PC-3 (cell line): ENCODE measurements at places on chromosomes 5 and 9. TPM values are rescaled to one million over a fixed set of nuclear protein-coding genes. Genes with fewer than 3 reads are reported as not detected.

ZBTB6 gene
- 4.4 and 4.7 TPM in 2 replicates for total RNA-seq

DNA sequence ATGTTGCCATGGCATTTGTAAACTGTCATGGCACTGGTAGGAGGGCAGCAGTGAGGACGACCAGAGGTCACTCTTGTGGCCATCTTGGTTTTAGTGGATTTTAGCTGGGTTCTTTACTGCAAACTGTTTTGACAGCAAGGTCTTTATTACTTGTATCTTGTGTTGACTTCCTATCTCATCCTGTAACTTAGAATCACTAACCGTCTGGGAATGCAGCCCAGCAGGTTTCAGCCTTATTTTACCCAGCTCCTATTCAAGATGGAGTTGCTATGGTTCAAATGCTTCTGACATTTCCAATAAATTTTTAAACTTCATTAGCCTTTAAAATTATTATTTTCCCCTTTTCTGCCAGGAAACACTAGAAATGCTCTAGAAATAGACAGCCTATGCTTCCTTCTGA lies 839.1 kb downstream of the NR2F1-AS1 start:
- H3K4me1 ChIP-seq: no peaks in the 10 kb centered on the region
- DNase-seq: peak; percentile 9
- no peak overlapping the region for H3K4me3 ChIP-seq
- H3K27ac ChIP-seq: no peak overlapping the region
- no peaks in the 10 kb centered on the region for H3K36me3 ChIP-seq
- no peaks in the 10 kb centered on the region for H3K27me3 ChIP-seq

GRCh38 chr5:37519304-37519703 lies 140.2 kb downstream of the WDR70 start:
- 0 out of 2 replicates have a peak, but pooled peaks cover 4% of the 10 kb centered on the region for H3K36me3 ChIP-seq
- no peak overlapping the region for H3K4me3 ChIP-seq
- DNase-seq: no peak
- no peaks in the 10 kb centered on the region for H3K4me1 ChIP-seq
- no peaks in the 10 kb centered on the region for H3K27me3 ChIP-seq

DNA sequence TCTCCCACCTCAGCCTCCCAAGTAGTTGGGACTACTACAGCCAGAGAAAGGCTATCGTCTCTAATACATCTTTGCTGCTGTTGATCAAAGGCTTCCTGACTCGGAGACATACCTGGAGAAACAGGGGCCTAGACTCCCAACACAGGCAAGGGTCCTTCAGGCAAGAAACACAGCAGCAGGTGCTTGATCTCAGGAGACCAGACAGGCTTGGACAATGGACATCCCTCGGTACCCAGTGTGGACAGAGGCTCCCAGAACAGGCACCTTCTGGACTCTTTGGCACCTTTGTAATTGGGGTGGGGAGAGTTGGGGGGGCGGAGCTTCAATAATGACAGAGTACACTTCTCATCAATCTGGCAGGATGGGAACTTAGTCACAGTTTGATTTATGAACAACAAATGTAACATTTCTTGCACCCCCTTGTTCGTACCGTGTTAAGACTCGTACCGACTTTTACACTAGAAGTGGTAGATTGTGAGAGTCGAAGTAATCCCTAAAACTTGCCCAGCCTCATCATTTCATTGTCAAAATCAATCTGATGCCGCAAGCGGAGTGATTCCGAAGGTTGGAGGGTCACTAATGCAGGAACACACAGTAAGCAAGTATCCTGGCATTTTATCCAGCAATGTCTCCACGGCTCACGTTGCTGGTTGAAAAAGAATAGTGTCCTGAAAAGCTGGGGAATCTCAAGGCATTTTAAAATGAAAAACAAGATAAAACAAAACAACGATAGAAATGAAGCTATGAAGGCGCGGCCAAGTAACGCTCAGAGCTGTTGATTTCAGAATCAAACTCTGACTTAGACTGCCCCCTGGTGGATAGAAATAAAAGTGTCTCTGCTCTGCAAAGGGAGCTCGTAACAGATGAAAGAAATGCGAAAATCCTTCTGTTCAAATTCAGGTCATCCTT lies 46.4 kb upstream of the STK32A start:
- no peaks in the 10 kb centered on the region for H3K36me3 ChIP-seq
- no peak overlapping the region for H3K27ac ChIP-seq
- H3K27me3 ChIP-seq: peaks cover 24% of the 10 kb centered on the region
- peak; percentile 75 for DNase-seq
- H3K4me3 ChIP-seq: peak overlapping the region; percentile 68
- H3K4me1 ChIP-seq: no peaks in the 10 kb centered on the region

DNA sequence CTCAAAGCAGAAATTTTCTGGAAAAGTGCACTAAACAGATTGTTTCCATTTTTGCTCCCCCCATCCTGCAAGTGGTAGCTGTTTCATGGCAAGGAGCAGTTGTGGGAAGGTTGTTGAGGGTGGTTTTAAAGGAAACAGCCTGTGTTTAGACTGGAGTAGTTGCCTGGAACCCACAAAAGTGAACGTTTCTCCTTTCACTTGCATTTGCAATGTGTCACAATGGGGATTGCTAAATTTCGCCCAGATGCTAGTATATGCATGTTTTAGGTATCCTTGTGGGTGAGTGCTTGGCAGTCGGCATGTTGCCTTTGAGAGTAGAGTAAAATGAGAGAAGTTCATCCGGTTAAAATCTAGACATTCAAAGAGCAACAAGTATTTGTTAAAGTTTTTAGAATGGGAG lies 1099.9 kb upstream of the DMAC1 start:
- no peaks in the 10 kb centered on the region for H3K27me3 ChIP-seq
- H3K4me1 ChIP-seq: no peaks in the 10 kb centered on the region
- no peak overlapping the region for H3K27ac ChIP-seq
- no peak for DNase-seq

DNA sequence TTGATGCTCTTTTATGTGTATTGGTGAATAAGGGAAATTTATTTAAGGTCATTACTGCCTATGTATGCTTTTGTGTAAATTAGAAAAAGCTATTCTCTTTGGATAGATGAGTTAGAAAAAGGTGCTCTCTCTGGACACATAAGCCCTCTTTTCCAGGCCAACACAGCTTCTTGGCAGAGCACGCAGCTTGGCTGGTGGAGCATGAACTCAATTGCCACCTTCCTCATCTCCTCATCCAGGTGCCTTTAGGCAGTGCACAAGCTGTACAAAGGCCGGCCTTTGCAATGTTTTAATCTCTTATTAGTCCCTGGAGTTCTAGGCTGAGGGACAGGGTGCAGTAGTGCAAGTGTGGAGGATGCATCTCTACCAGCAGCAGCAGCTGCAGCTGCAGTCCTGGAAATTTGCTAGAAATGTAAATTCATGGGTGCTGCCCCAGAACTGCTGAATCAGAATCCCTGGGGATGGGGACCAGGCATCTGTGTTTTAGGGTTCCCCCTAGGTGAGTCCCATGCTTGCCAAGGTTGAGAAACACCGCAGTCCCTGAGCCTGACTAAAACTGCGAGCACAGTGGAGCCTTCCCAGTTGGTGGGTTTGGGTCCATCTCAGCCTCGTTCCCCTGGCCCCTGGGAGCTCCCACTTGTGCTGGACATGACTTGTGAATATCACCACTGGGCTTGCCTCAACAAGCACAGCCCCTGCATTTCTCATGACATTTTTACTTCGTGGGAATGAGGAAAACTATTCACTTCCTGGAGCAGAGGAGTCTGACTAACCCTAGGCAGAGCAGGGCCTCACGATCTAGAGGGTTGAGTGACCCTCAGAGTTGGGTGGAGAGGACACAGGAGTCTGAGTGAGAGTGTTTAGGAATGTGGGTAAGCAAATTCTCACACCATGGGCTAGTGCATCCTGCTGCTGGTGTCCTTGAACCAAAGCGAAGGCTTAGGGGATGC lies 272.3 kb downstream of the ZSWIM6 start:
- DNase-seq: no peak
- H3K27me3 ChIP-seq: no peaks in the 10 kb centered on the region
- H3K4me1 ChIP-seq: peaks cover 12% of the 10 kb centered on the region

- H3K27me3 ChIP-seq: no peaks in the 10 kb centered on the region; the same call in 1 of the 2 replicates
- H3K4me1 ChIP-seq: no peaks in the 10 kb centered on the region
- no peak for DNase-seq
- H3K27ac ChIP-seq: no peak overlapping the region
These were observed 228.7 kb upstream of the NR4A3 start for GRCh38 chr9:99592834-99593574.

- no peaks in the 10 kb centered on the region for H3K27me3 ChIP-seq
- H3K4me3 ChIP-seq: no peak overlapping the region
- no peak for DNase-seq
- H3K36me3 ChIP-seq: peaks cover 17% of the 10 kb centered on the region
- no peak overlapping the region for H3K27ac ChIP-seq
- peaks cover 5% of the 10 kb centered on the region; the same call in 1 of the 2 replicates for H3K4me1 ChIP-seq
These were observed 2.4 kb upstream of the TOR1A start for GRCh38 chr9:129826344-129826743.

SMIM32 gene
- total RNA-seq: not detected in 2 replicates

GRCh38 chr9:111900151-111900857 lies 3.7 kb downstream of the UGCG start:
- peak overlapping the region; percentile 77; the same call in 1 of the 2 replicates for H3K4me3 ChIP-seq
- H3K27me3 ChIP-seq: no peaks in the 10 kb centered on the region
- H3K4me1 ChIP-seq: peaks cover 41% of the 10 kb centered on the region
- no peaks in the 10 kb centered on the region for H3K36me3 ChIP-seq

- DNase-seq: peak; percentile 70
- no peak overlapping the region for H3K4me3 ChIP-seq
- no peaks in the 10 kb centered on the region for H3K36me3 ChIP-seq
- no peak overlapping the region for H3K27ac ChIP-seq
These were observed 13.4 kb upstream of the XPA start for GRCh38 chr9:97710356-97711222.

GRCh38 chr5:14528926-14529325 lies 52.7 kb upstream of the OTULINL start:
- H3K4me3 ChIP-seq: no peak overlapping the region
- no peaks in the 10 kb centered on the region for H3K4me1 ChIP-seq

DNA sequence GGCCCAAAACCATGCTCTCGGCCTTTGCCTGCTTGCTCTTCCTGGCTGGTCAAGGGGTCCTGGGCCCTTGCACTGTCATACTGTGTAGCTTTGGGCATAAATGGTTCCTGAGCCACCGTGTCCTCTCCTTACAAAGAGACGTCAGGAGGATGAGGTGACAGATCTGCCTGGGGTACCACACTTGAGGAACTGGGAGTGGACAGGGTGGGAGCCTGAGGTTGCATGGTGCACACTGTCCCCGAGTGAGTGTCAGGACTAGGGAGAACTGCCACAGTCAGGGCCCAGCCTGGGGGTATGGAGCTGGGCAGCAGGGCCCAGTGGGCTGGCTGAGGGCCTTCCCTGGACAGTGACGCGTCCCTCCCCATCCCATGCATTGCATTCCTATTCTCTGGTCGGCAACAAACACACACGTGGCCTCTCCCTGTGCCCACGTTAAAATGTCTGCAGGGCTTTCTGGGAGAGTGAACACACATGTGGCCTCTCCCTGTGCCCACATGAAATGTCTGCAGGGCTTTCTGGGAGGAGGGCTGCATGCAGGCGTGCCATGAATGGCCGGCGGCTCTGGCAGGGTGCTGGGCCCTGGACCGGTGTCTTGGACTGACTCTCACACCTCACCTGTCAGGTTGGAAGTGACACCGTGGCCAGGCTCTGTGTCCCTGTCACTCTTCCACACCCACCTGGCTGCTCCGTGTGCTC lies 122.1 kb upstream of the COL5A1 start:
- no peak overlapping the region for H3K27ac ChIP-seq
- H3K27me3 ChIP-seq: no peaks in the 10 kb centered on the region
- DNase-seq: no peak

SLC4A9 gene
- total RNA-seq: 0.29 TPM in 1 of 2 replicates, not detected in the other

GRCh38 chr5:69167493-69167855 lies 524 bp downstream of the CCNB1 start:
- no peaks in the 10 kb centered on the region for H3K27me3 ChIP-seq
- peak overlapping the region; percentile 70 for H3K27ac ChIP-seq
- peaks cover 20% of the 10 kb centered on the region for H3K4me1 ChIP-seq
- DNase-seq: no peak
- peak overlapping the region; percentile 97 for H3K4me3 ChIP-seq
